ENCODE measurements at places on chromosomes 6 and 20.

GRCh38 chr6:39824030-39824926, 32.1 kb downstream of the DAAM2 start:
- no peak for DNase-seq

GRCh38 chr20:59752101-59752586, 147.8 kb downstream of the PHACTR3 start:
- no peak for DNase-seq

DNA sequence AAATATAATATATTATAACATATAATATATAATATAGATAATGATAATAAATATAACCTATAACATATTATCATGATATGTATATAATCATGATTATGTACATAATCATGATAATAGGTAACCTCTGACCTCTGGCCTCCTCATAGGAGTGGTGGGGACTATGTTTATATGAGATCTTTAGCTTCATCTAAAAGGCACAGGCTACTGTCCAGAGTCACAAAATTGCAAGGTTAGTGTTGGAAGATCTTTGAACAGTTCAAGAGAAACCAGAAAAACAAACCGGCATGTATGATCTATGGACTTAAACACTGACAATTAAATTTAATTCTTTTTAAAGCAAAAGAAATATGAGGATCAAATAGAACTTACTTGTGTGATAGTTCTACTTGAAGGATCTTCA, 55.7 kb upstream of the TINAG start:
- DNase-seq, result no peak

DNA sequence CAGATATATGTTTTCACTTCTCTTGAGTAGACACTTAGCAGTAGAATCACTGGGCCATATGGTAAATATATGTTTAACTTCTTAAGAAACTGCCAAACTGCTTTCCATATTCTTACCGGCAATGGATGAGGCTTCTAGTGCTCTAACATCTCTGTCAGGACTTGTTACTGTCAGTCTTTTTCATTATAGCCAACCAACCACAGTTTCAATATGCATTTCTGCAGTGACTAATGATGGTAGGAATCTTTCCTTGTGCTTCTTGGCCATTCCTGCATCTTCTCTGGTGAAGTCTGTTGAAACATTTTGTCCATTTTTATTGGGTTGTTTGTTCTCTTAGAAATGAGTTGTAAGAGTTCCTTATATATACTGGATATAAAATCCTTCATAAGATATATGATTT, 66.0 kb upstream of the SYNDIG1 start:
- DNase-seq, result no peak

DNA sequence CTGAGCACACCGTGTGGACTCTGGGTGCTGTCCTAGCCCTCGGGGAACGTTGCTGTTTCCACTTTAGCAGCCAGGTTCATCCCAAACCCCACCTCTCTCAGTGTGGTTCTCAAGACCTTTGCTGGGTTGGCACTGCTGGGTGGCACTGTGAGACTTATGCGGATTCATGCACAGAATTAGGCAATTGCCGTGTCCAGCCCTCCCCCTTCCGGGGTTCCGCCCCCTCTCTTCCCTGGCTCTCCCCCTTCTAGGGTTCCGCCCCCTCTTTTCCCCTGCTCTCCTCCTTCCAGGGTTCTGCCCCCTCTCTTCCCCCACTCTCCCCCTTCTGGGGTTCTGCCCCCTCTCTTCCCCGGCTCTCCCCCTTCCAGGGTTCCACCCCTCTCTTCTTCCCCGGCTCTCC, 39.8 kb upstream of the SLCO4A1 start:
- DNase-seq, result no peak

DNA sequence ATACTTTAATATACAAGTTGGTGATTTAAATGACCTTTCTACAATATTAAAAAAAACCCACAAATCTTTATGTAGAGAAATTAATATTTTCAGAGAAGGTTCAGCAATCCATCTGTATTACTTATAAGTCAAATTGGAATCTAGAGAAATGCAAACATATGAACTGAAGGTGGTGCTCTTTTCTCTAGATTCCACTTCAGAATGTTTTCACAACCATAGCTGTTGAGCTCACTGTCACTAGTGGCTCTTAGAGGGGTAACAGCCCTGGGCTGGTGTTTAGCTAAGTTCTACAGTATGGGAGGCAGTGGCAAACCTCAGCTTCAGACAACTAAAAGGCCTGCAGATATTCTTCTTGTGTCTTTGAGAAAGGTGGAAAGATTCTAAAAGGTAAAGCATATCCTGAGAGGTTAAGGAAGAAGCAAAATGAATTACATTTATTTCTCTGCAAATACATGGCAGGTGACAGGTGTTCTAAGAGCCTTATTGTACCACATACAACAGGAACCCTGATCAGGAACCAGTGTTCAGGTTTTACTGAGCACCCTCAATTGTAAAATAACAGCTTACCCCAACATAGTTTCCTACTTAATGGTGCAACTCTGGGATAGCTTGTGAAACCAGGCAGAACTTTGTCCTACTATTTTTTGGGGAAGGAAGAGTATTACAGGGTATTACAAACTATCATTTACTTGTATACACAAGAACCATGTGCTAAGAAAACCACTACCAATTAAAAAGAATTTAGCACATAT, 56.6 kb upstream of the SAMHD1 start:
- DNase-seq, result no peak

GRCh38 chr6:150676344-150676743, 76.7 kb downstream of the PLEKHG1 start:
- no peak for DNase-seq
